MCF 10A (cell line): ENCODE measurements at places on chromosomes 16 and 17. TPM values are rescaled to one million over a fixed set of nuclear protein-coding genes. Genes with fewer than 3 reads are reported as not detected.

GRCh38 chr16:10579965-10580882, at the start of gene EMP2:
Gene EMP2 (minus strand): TSS chr16:10580598. CDS start chr16:10547617, 32,981 bp downstream.
- peaks cover 8% of the 10 kb centered on the region for H3K27me3 ChIP-seq
- H3K4me3 ChIP-seq: peak within 1 kb of the TSS; percentile 73
- peaks cover 16% of the 10 kb centered on the region for H3K4me1 ChIP-seq
- no peaks in the 10 kb centered on the region for H3K36me3 ChIP-seq
- peak; percentile 76 for DNase-seq
- H3K27ac ChIP-seq: no peak within 1 kb of the TSS

DNA sequence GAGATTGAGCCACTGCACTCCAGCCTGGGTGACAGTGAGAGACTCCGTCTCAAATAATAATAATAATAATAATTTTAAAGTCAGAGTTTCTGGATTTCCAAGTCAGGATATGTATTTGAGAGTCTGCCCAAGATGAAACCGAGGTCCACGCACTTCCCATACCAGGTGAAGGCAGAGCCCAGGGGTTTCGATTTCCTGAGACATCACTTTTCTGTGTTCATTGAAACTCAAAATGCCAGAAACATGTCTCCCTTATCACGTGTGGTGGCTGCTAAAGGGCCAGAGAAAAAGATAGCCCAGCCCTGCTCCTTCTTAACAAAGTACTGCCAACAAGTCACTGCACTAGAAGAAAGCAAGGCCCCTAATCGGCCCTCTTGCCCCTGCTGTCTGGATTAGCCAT, 9.8 kb upstream of the RNF157 start:
- no peak for DNase-seq
- H3K4me3 ChIP-seq: no peak overlapping the region
- no peaks in the 10 kb centered on the region for H3K27me3 ChIP-seq
- peaks cover 23% of the 10 kb centered on the region for H3K4me1 ChIP-seq
- no peak overlapping the region for H3K27ac ChIP-seq

DNA sequence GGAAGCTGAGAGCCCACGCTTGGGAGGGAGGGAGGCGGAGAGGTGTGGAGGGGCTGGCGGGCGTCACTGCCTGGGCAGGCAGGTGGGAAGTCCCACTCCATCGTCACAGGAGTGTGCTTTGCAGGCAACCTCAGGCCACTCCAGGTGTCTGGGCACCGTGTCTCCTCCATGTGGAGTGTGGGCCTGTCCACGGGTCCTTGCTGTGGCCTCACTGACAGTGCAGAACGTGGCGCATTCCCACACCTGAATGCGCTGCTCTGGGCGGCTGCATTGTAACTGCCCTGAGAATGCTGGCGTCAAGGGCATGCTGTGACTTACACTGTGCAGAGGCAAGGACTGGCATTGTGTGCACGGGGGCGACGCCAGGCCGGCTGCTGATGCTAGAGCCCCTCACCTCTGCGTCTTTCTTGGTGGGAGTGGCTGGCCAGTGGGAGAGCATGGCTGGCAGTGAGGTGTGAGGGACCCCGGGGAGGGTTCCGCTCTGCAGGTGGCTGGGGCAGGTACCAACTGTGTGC, 66.4 kb downstream of the BANP start:
- no peak overlapping the region for H3K4me3 ChIP-seq
- no peaks in the 10 kb centered on the region for H3K27me3 ChIP-seq
- no peak overlapping the region for H3K27ac ChIP-seq
- no peaks in the 10 kb centered on the region for H3K4me1 ChIP-seq
- H3K36me3 ChIP-seq: peaks cover 24% of the 10 kb centered on the region
- no peak for DNase-seq

DNA sequence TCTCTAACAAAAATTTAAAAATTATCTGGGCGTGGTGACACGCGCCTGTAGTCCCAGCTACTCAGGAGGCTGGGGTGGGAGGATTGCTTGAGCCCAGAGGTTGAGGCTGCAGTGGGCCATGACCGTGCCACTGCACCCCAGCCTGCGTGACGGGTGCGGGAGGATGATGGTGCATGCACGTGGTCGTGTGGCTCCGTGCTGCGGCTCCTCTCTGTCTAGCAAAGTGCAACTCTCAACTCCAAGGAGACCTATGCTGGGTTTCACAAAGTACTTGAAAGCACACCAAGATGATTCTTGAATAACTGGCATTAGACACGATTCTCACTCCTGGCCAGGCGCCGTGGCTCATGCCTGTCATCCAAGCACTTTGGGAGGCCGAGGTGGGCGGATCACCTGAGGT, 25.8 kb downstream of the NXN start:
- no peak overlapping the region for H3K27ac ChIP-seq
- H3K27me3 ChIP-seq: no peaks in the 10 kb centered on the region
- no peak overlapping the region for H3K4me3 ChIP-seq

DNA sequence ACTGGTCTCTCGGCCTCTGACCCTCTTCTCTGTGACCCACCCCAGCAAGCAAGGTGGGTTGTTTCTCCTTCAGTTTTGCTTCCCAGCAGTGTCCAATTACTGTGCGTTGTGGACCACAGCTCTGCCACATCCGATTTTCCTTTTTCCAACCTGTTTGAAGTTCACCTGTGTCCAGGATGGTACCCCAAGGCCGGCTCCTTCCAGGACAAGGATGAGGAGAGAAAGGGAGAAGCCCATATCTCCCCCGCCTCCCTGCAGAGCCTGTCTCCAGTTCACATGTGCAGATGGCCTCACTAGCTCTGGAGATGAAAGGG, 13.5 kb downstream of the NMRAL1 start:
- DNase-seq: no peak
- H3K36me3 ChIP-seq: peaks cover 65% of the 10 kb centered on the region
- no peak overlapping the region for H3K4me3 ChIP-seq
- no peak overlapping the region for H3K27ac ChIP-seq
- H3K27me3 ChIP-seq: no peaks in the 10 kb centered on the region

- no peak overlapping the region for H3K27ac ChIP-seq
- no peaks in the 10 kb centered on the region for H3K36me3 ChIP-seq
- H3K4me3 ChIP-seq: no peak overlapping the region
- peaks cover 9% of the 10 kb centered on the region for H3K4me1 ChIP-seq
- no peak for DNase-seq
Measured at GRCh38 chr17:7712111-7712771, 5.3 kb upstream of the DNAH2 start.

- DNase-seq: peak; percentile 84
- H3K27ac ChIP-seq: no peak overlapping the region
- H3K27me3 ChIP-seq: no peaks in the 10 kb centered on the region
- H3K36me3 ChIP-seq: no peaks in the 10 kb centered on the region
Measured at GRCh38 chr17:14792746-14793145, 472.4 kb downstream of the PMP22 start.

- no peaks in the 10 kb centered on the region for H3K36me3 ChIP-seq
- peaks cover 9% of the 10 kb centered on the region for H3K4me1 ChIP-seq
- H3K27ac ChIP-seq: no peak overlapping the region
- peaks cover 28% of the 10 kb centered on the region for H3K27me3 ChIP-seq
- H3K4me3 ChIP-seq: no peak overlapping the region
Measured at GRCh38 chr17:43952351-43952723, 1.4 kb downstream of the PYY start.

- H3K4me1 ChIP-seq: no peaks in the 10 kb centered on the region
- H3K4me3 ChIP-seq: no peak overlapping the region
- H3K27me3 ChIP-seq: peaks cover 51% of the 10 kb centered on the region
- H3K27ac ChIP-seq: no peak overlapping the region
Measured at GRCh38 chr16:82379551-82379950, 209.5 kb upstream of the MPHOSPH6 start.

GRCh38 chr17:62767997-62768396, 40.1 kb downstream of the MARCHF10 start:
- H3K36me3 ChIP-seq: peaks cover 10% of the 10 kb centered on the region
- no peaks in the 10 kb centered on the region for H3K27me3 ChIP-seq
- DNase-seq: no peak
- no peaks in the 10 kb centered on the region for H3K4me1 ChIP-seq
- H3K27ac ChIP-seq: no peak overlapping the region

The ASGR1 gene
- total RNA-seq: 0.37 and 0.59 TPM in 2 replicates

The PYDC1 gene
- total RNA-seq: not detected in 2 replicates

The TP53TG3 gene
- total RNA-seq: not detected in 2 replicates

The WFIKKN1 gene
- 0.14 and 0.17 TPM in 2 replicates for total RNA-seq
